ENCODE measurements at places on chromosomes 1 and 21.

- no peak for DNase-seq
Observed at GRCh38 chr1:192749349-192749748, 59.5 kb upstream of the RGS2 start.

GRCh38 chr1:39992234-39992633 lies 37.3 kb downstream of the MFSD2A start:
- DNase-seq = no peak

GRCh38 chr1:109299558-109300343 lies 7.1 kb downstream of the MYBPHL start:
- peak; percentile 39 for DNase-seq

DNA sequence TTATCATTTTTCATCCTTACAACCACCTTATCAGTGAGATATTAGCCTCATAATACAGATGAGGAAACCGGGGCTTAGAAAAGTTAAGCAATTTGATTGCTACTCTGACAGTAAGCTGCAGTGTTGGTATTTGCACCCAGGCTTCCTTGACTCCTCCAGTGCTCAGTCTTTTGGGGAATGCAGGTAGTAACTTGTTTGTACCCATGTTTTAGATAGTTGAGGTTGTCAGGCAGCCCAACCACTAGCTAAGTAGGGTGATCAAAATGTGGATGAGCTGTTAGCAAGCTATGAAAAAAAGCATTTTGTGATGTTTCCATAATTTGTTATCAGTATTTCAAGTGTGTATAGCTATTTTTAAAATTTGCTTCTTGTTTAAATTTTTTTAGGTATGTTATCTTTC lies 80.8 kb downstream of the SASS6 start:
- no peak for DNase-seq

- DNase-seq = no peak
Observed at GRCh38 chr1:37481289-37482003, 7.1 kb downstream of the ZC3H12A start.

DNA sequence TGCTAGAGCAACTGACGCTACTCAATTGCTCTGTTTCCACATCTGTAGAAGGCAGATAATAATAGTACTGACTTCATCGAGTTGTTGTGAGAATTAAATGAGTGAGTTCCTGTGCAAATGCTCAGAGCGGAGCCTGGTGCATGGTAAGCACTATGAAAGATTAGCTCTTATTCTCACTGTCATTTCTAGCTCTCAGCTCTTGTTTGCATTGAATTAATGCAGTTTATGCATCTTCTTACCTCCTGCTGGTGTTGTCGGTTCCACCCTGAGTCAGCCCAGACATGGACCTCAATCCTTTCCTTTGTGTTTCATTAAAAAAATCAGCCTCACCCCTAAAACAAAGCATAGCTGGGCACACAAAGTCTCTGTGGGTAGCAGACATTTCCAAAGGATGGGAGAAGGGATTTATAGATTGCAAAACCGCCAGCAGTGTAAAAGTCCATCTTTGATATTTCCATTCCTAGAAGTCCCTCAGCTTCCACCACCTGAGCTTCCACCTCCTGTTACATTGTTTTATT lies 254.4 kb upstream of the CSF3R start:
- DNase-seq = no peak

- no peak for DNase-seq
Observed at GRCh38 chr1:201264554-201264953, 18.8 kb upstream of the PKP1 start.

DNA sequence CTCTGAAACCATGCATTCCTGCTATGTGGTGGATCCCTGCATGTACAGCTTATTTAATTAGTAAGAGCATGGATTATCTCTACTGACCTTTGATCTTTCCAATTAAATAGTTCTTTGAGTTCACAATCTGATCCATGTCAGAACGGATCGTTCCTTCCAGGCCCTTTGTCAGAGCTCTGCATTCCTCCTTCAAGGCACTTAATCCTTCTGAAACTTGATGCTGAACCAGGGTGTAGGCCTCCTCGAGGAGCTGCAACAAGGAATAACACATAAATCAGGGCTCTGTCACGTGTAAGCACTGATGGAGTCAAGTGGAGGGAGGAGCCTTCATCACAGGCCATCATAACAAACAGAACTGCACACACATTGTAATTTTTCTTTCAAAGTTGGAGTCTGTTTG lies 68.4 kb upstream of the EDEM3 start:
- DNase-seq = no peak

DNA sequence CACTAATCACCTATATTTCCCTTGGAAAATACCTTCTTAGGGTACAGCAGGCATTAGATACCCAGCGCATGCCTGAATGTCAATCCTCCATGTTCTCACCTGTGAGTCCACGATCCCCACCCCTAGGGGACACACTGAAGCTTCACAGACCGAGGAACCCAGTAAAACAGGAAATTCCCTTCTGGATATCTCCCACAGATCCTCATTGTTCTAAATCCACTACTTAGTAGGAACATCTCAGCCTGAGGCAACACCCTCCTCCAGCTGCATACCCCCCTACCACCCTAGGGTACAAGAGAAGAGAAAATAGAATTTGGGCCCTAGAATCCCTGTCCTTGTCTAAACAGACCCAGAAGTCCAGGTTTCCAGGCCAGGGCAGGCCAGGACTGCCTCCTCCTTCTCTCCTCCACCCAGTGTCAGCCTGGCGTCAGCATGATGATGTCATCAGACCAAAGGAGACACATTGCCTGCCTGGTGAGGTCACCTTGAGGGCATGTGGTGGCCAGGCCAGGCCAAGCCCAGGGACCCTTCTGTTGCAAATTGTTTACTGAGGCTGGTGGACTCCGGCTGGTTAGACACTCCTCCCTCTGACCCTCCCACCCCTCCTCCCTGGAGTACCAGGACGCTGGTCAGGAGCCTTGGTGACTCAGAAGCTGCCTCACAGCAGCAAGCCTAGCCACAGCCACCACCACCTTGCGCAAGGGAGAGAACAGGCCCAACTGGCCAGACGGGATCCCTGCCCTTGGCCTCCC lies 6.2 kb downstream of the NECTIN4 start:
- peak; percentile 51 for DNase-seq

DNA sequence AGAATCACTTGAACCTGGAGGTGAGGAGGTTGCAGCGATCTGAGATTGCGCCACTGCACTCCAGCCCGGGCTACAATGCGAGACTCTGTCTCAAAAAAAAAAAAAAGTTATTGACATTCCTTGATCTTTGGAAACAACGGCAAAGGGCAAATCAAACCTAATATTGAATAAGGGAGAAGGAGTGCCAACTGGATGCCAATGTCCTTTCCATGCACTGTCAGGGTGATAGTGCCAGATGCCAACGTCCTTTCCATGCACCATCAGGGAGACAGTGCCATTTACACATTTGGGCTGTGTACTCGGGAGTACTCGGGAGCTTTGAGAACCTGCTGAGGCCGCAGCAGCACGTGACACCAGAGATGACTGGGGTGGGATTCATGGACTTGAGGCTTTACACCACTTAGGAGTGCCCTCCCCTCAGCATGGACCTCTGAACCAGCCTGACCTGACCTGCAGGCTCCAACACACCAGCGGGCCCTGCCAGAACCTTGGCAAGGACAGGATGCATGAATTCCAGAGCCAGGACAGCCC lies 34.5 kb upstream of the SOD1 start:
- DNase-seq = no peak

DNA sequence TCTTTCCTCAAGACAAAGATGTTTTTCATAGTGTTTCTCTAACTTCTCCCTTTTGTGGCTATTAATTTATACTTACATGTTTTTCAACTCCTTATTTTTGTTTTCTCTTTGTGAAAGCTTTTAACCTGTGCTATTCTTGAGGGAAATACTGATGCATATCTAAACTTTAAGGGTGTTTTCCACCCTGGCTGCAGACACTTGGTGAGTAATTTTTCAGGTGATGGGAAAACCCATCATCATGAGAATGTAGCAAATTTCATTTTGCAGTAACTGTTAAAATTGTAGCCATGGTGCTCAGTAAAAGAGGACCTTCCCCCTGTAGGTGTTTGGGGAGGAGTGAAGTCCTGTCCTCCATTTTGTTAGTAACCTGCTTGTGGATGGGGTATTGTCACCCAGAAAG lies 124.2 kb downstream of the LIPI start:
- no peak for DNase-seq

DNA sequence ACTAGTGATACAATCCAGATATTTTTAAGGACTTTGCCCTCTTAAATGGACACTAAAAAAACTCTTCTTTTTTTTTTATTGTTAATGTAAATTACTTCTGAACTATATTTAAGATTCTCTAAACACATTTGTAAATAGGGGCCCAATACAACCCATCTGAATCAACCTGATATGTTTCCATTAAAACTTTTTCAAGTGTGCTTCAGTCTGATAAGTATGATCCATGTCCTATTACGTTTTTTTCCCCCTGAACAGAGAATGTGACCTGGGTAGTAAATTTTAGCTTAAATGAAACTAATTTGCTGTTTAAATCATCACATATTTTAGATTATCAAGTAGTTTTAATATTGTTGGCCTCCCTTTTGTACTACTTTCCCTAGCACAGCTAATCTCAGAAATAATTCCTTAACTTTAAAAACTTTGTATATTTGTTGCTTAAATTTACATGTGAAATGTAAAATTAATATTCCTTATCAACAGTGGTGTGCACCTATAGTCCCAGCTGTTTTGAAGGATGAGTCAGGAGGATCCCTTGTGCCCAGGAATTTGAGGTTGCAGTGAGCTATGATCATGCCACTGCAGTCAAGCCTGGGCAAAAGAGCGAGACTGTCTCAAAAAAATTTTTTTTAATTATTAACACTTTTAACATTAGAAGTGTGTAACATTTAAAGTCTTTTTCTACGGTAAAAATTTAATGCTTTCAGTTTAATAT lies 3.0 kb upstream of the PKN2 start:
- no peak for DNase-seq
